ENCODE measurements at places on chromosomes 16 and 17.

DNA sequence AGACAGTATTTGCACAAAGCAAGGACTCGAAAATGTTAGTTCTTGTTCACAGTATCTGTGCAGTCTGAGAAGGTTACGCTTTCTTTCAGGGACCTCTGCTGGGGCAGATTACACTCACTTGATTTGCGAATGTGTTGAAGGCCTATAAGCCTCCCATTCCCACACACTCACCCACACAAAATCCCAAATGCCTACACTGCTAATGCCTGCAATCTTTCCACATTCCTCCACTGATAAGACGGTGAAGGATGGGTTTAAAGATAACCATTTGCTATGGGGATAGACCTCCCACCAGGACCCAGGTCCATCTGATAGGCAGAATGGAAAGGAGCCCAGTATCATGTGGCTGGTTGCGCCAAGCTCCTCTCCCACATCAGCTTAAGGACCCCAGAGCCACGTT lies 394.9 kb upstream of the SALL1 start:
- DNase-seq, result no peak

GRCh38 chr17:2783310-2784030 lies 12.8 kb upstream of the RAP1GAP2 start:
- no peak for DNase-seq

DNA sequence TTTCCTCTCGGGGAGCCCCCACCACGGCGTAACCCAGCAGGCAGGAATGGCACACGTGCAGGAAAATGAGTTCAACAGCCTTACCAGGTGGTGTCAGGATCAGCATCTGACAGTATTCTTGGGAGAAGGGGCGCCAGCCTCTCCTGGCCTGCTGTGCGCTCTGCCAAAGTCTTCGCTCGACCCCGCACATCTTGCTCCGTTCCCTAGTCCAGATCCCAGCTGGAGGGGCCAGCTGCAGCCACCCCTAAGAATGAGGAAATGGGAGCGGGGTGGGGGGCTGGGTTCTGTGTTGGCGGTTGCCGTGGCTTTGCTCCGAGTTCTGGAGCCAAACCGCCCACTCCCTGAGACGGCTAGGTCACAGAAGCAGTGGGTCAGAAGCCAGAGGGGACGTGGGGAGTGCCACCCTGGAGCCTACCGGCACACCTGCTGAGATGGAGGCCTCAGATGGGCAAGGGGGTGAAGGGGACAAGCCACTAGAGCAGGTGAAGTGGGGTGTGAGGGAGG lies at the start of gene CHCT1:
CHCT1 (plus strand) TSS at position 328 of the 504 bp plus-strand sequence; CDS start at position 432, 104 bp downstream.
- peak; percentile 42 for DNase-seq

- no peak for DNase-seq
Measured at GRCh38 chr17:33125552-33125950, 133.9 kb downstream of the SPACA3 start.

GRCh38 chr16:57518520-57518919 lies 17.9 kb downstream of the CCDC102A start:
- DNase-seq, result no peak

- DNase-seq, result no peak
Measured at GRCh38 chr17:8503368-8503767, 67.7 kb downstream of the NDEL1 start.

DNA sequence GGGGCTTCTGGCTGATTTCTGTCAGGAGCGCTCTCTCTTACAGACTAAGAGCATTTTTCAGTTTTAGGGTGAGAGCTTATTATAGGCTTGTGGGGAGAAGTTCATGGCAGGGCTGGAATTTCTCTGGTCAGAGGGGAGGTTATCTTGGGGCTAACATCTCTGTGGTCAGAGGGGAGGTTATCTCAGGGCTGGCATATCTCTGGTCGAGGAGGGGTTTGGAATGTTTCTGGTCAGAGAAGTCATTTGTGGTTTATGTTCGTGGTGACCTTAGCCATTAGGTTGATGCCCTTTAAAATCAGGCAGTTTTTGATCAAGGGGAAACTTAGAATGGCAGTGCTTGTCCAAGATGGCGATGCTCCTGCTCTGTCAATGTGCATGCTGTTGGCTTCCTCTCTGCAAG lies 10.8 kb upstream of the USP31 start:
- DNase-seq, result no peak

GRCh38 chr16:31710134-31710533 lies 163.5 kb upstream of the ZNF267 start:
- no peak for DNase-seq

DNA sequence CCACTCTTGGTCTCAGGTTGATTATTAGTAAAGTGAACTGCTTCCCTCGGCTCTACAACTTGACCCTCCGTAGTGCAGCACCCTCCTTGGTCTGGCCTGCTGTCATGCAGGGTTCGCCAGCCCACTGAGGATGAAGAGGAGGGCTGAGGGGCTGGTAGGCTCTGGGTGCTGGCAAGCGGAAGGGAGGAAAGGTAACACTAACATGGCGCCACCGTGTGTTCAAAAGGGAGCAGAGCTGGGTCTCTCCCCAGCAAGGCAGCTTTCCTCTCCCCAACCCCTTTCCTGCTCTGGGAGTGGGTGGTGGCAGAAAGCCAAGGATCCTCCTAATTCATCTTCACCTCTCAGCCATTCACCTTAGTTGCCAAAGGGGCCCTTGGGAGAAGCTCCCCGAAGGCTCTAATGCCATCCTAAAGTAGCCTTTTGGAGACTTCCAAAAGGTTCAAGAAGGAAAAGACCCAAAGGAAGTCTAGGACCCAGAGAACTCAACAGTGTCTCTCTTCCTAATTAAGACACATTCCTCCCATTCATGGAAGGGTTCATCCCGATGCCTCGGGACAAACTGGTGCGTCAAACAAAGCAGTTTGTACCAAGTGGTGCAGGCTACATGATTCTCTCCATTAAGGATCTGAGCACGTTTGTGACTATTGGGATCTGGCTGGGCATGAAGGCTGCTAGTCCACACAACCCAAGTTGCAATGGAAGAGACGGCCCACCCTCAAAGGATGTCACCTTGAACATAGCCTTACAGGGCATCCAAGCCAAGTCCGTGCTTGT lies 90.8 kb upstream of the TOB1 start:
- peak; percentile 38 for DNase-seq

- DNase-seq, result peak; percentile 40
Measured at GRCh38 chr16:50742576-50743200, 802 bp downstream of the CYLD start.

DNA sequence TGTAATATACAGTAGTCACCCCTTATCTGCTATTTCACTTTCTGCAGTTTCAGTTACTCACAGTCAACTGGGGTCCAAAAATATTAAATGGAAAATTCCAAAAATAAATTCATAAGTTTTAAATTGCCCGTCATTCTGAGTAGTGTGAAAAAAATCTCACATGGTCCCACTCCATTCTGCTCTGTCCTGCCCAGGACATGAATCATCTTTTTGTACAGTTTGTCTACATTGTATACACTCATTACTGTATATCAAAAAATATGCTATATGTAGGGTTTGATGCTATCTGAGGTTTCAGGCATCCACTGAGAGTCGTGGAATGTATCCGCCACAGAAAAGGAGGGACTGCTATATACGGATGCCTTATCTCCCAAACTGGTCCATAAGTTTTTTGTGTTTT lies 16.0 kb upstream of the APPBP2 start:
- no peak for DNase-seq

DNA sequence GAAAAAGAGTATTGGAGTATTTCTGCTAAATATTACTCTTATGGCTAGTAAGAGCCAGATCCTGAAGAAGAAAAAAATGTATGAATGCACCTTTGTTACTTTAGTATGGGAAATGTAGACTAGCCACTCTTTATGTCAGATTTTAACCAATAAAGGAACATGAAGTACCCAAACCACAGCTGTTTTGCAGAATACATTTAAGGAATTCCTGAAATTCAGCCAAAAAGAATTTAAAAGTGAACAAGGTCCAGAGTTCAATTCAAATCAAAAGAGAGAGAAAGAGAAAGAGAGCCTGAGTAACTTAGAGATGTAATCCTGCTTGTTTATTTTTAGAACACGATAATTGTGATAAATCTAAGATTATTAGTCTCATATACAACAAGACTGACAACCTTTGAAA lies 1.2 kb downstream of the KCNJ16 start:
- no peak for DNase-seq

DNA sequence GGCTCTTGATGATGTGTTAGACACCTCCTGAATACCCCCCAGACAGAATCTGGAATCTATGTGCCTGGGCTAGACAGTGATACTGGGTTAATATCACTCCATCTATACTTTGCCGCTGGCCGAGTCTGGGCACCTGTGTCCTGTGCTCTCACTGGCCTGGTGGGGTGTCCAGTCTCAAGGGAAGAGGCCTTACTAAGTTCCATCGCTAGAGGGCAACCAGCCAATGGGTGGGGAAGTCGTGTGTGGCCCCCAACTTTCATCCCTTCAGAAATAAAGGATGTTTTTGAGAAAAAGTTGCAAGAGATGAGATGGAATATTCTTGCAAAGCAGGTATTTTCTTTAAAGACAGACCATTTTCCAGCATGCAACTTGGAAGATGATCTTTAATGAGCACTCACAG lies 1.6 kb upstream of the GLP2R start:
- DNase-seq, result no peak

DNA sequence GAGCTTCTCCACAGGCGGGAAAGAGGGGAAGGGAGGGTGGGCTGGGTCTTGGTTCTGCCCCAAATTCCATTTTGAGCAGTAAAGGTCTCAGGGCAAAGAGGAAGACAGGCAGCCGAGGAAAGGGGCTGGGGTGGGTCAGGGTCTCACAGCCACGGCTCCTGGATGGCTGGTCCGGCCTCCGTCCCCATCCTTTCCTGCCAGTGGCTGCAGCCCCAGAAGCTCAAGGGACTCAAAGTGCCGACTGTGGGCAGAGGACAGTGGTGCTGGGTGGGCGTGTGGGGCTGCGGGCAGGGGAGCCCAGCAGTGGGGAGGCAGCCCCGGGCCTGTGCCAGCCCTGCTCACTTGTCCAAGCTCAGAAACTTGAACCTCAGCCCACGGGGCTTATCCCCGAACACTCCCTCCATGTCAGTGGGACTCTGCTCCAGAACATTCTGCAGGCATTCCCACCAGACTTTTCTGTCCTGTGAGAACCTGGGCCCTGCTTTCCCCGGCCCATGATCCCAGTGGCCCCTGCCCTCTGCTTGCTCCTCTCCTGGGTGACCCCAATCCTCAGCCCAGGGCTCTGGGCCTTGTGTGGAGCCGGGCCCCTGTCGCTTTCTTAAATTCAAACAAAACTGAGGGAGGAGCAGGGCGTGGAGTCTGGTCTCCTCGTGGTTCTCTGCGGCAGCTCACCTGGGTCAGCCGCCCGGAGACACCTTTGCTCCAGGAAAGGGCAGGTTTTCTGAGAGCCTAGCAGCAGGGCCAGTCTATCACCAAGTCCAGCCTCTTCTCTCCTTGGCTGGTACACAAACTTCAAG lies 117.8 kb upstream of the METRNL start:
- DNase-seq, result no peak

GRCh38 chr17:37614391-37614790 lies 5.2 kb upstream of the SYNRG start:
- no peak for DNase-seq

DNA sequence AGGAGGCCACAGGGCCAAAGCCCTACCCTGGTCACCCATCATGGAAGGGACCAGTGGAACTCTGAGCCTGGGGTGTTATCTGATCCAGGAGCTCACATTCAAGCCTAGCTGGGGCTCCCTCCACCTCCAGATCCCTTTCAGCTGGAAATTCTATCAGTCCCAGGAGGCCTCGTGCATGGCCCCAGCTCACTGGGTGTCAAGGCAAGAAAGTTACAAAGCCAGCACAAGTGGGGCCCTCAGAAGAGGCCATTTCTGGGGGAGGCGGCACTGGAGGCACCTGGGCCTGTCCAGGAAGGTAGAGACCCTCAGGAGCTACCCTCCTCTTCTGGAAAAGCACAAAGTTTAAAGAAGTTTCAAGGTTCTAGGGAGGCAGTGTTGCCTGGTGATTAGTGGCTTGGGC lies 4.8 kb downstream of the CA7 start:
- DNase-seq, result no peak

DNA sequence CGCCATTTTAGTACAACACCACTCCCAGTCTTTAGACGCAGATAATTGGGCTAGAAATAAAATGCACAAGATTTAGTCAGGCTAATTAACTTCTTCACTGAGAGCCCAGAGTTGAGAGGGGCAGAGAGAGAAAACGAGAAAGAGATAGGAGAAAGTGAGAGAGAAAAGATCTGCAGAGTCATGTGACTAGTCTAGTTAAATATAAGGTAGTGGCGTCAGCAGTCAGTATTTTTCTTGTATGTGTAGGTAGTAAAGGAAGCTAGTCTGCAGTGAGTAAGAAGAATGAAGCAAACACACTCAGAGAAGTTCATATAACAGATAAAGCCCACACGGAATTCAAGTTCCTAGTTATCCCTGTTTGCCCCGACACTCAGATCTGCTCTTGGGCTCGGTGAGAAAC lies 392.6 kb upstream of the ERCC4 start:
- no peak for DNase-seq

- DNase-seq, result no peak
Measured at GRCh38 chr16:85249418-85250146, 137.3 kb upstream of the CIBAR2 start.

- no peak for DNase-seq
Measured at GRCh38 chr16:65671071-65671470, 549.2 kb upstream of the CDH11 start.

- no peak for DNase-seq
Measured at GRCh38 chr17:1568950-1569810, 6.6 kb upstream of the PITPNA start.

GRCh38 chr16:49603956-49604355 lies 230.4 kb downstream of the C16orf78 start:
- no peak for DNase-seq

GRCh38 chr17:7479213-7480088 lies at the start of gene ZBTB4:
TSS of gene ZBTB4 (minus strand) at chr17:7479631. CDS start at chr17:7466801, 12,830 bp downstream.
- DNase-seq, result no peak

DNA sequence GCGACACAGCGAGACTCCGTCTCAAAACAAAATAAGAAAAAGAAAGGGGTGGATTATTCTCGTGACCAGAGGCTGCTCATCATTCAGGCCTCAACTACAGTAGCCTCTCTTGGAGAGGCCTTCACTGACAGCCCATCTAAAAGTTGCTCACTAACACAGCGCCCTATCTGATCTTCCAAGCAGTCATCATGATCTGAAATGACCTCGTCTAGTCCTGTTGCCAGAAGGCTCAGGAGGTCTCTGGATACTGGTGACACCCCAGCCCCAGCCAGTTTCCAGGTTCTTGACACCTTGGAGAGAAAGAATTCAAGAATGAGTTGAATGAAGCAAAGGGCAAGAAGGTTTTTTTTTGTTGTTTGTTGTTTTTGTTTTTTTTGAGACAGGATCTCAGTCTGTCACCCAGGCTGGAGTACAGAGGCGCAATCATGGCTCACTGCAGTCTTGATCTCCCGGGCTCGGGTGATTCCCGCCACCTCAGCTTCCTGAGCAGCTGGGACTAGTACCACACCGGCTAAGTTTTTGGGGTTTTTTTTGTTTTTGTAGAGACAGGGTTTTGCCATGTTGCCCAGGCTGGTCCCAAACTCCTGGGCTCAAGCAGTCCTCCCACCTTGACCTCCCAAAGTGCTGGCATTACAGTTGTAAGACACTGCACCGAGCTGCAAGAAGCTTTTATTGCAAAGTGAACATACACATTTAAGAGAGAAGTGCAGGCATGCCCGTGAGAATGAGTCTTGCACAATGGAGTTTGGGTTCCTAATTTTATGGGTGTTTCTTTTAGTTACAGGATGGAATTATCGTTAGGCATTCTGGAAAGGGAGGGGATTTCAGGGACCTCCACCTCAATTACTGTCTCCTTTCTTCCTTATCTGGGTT lies 2.7 kb upstream of the ZC3H7A start:
- peak; percentile 57 for DNase-seq

Measured in HL-60 (cell line).